ENCODE measurements at places on chromosomes 1 and 21. TPM values are rescaled to one million over a fixed set of nuclear protein-coding genes. Genes with fewer than 3 reads are reported as not detected.

NTPCR gene
- 49.0 TPM for total RNA-seq

C4BPA gene
- total RNA-seq = not detected

CRNN gene
- not detected for total RNA-seq

SLC9C2 gene
- total RNA-seq = not detected

RNF186 gene
- total RNA-seq = not detected

PRAMEF9 gene
- total RNA-seq = not detected

ACTA1 gene
- not detected for total RNA-seq

PLK3 gene
- total RNA-seq = 15.3 TPM

TACSTD2 gene
- total RNA-seq = 5.7 TPM

BMP8B gene
- 9.5 TPM for total RNA-seq

ZNF683 gene
- total RNA-seq = 0.59 TPM

OLFML3 gene
- total RNA-seq = 27.0 TPM

USP24 gene
- 47.1 TPM for total RNA-seq

LCE2B gene
- not detected for total RNA-seq

CBS gene
- 51.1 TPM for total RNA-seq

HNRNPCL4 gene
- total RNA-seq = not detected

GCLM gene
- total RNA-seq = 38.0 TPM

DNAJC6 gene
- 4.9 TPM for total RNA-seq

UBASH3A gene
- total RNA-seq = not detected

PSRC1 gene
- 1.0 TPM for total RNA-seq

WLS gene
- total RNA-seq = 52.7 TPM

OR2T12 gene
- total RNA-seq = not detected

FMO2 gene
- total RNA-seq = 14.7 TPM

EPS8L3 gene
- total RNA-seq = not detected

ACTL8 gene
- not detected for total RNA-seq

LENEP gene
- not detected for total RNA-seq

ROR1 gene
- total RNA-seq = 0.73 TPM
